ENCODE measurements at places on chromosomes 7 and 10. TPM values are rescaled to one million over a fixed set of nuclear protein-coding genes. Genes with fewer than 3 reads are reported as not detected.

VWC2 gene
- total RNA-seq: 2.4 TPM

ITPRIP gene
- 5.7 TPM for total RNA-seq

KIAA1217 gene
- 26.7 TPM for total RNA-seq

PRSS1 gene
- total RNA-seq: not detected

WIPF3 gene
- total RNA-seq: 4.5 TPM

KLF14 gene
- not detected for total RNA-seq

NEUROG3 gene
- not detected for total RNA-seq

FAM13C gene
- total RNA-seq: 28.2 TPM

CNPY1 gene
- total RNA-seq: 0.66 TPM

GJD4 gene
- not detected for total RNA-seq

CLDN3 gene
- total RNA-seq: not detected

CNTNAP2 gene
- 127 TPM for total RNA-seq

ADGRA1 gene
- total RNA-seq: 3.4 TPM

GRM3 gene
- total RNA-seq: 22.1 TPM

LBX1 gene
- total RNA-seq: 1.9 TPM

OR2A5 gene
- total RNA-seq: under 0.01 TPM

CAMK1D gene
- total RNA-seq: 29.6 TPM

SLC26A3 gene
- not detected for total RNA-seq

CCZ1B gene
- total RNA-seq: 128 TPM

TAS2R3 gene
- total RNA-seq: 3.6 TPM

LRRD1 gene
- 0.39 TPM for total RNA-seq

CYTH3 gene
- 26.9 TPM for total RNA-seq

SLC13A1 gene
- not detected for total RNA-seq

CTNNA3 gene
- total RNA-seq: 57.1 TPM

ADARB2 gene
- total RNA-seq: 4.1 TPM

SLIT1 gene
- total RNA-seq: 23.1 TPM

DCLRE1A gene
- 15.7 TPM for total RNA-seq

FGFBP3 gene
- 17.5 TPM for total RNA-seq

RELN gene
- total RNA-seq: 131 TPM

DDC gene
- 2.3 TPM for total RNA-seq
